Astrocyte (in vitro differentiated cells and primary cell): ENCODE measurements at places on chromosomes 3 and 15. TPM values are rescaled to one million over a fixed set of nuclear protein-coding genes. Genes with fewer than 3 reads are reported as not detected.

The PLOD2 gene
- total RNA-seq, result 117 and 151 TPM in 2 replicates

DNA sequence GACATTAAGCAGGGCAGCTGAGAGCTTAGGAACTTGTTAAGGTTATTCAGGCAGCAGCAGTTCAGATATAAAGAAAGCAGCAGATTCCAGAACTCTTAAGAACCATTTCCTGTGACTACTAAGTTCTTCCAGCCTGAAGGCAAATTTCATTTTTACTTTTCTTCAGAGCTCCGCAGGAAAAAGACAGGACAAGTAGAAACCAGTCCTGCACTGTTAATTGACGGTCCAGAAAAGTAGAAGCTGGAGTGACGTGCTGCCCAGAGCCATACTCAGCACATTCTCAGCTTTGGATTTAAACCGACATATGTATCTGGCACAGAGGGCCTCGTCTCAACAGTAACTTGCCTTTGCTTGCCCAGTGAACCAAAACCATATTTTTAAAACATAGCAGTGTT, 219.4 kb upstream of the STRIT1 start:
- no peak for DNase-seq

GRCh38 chr15:87609474-87609873, 647.1 kb downstream of the NTRK3 start:
- peak; percentile 97 for DNase-seq

DNA sequence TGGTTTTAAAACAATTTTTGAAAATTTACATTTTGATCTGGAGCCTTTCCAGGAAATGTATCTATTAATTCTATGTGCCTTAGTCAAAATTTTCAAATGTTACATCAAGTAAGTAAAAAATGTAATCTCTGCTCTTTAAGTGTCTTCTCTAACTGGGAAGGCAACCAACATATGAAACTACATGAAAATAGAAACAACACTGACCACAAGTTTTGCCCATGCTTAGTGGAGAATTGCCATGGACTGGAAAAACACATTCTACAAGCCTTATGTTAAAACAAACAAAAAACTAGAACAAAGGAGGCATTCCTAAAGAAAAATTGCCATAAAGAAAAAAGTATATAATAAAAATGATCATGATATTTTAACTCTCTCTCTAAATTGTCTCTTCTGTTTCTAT, 75.9 kb upstream of the SPRED1 start:
- DNase-seq, result no peak

The EOMES gene
- total RNA-seq, result not detected in 2 replicates

DNA sequence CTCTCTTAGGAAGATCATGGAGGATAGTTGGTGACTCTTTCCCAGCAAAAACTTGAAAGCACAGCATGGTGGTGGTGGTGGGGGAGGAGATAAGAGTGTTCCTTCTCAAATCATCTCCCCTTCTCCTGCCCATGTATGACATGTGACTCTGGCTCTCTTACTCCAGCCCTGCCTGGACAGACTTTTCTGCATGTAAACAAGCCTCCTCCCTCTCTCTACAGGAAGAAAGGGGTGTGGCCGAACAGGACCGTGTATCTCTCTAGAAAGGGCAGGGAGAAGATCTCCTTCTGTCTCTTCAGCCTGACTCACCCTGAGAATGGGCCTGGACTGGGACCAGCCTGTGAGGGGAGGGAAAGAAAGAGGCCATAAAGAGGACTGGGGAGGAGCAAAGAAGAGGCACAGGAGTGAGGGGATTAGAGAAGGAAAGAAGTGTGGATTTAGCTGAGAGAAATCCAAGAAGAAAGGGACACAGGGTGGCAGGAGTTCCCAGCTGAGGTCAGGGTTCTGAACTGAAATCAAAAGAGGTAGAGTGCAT, 1.5 kb downstream of the CELF6 start:
- no peak for DNase-seq

DNA sequence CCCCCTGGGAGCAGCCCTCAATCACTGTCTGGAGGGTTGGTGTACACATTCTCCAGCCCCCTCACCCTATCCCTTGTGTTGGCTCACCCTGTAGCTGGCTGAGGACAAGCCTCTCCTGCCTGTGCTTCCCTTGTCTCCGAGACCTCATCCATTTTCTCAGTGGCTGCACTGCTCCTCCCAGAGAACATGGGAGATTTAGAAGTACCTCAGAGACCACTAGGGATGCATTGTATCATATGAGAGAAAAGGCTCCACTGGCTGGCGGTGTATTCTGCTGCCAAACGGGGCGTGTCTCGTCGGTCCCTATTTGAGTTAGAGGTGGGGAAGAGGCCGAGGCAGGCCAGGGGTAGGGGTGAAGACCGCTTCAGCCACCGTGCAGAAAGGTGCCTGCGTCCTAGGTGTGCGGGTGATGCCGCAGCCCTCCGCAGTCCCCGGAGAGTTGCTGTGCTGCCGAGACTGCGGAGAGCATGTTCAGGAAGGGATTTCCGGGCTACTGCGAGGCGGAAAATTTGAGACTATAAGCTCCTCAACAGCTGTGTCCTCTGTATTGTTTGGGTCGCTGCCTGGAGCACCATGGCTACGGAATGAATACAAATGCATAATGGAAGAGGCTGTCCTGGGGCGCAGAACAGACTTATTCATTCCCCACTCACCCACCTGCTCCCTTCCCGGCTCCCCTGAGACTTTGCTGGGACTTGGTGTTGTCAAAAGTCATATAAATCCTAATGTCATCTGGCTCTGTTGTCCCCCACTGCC, 43.8 kb downstream of the SPSB4 start:
- peak; percentile 68 for DNase-seq

- no peak for DNase-seq
Observed at GRCh38 chr3:70006089-70006488, 6.6 kb downstream of the SAMMSON start.

- no peak for DNase-seq
Observed at GRCh38 chr15:59223736-59224135, 17.1 kb downstream of the LDHAL6B start.

- DNase-seq, result peak; percentile 23
Observed at GRCh38 chr15:79339588-79340314, 28.8 kb downstream of the TMED3 start.

- DNase-seq, result no peak
Observed at GRCh38 chr15:41560572-41560874, 1.5 kb downstream of the TYRO3 start.

The GOLGA8Q gene
- total RNA-seq, result 0.54 and 0.84 TPM in 2 replicates

The MINAR1 gene
- 1.7 TPM in 2 replicates for total RNA-seq

The ADAMTS17 gene
- 0.14 and 0.27 TPM in 2 replicates for total RNA-seq

DNA sequence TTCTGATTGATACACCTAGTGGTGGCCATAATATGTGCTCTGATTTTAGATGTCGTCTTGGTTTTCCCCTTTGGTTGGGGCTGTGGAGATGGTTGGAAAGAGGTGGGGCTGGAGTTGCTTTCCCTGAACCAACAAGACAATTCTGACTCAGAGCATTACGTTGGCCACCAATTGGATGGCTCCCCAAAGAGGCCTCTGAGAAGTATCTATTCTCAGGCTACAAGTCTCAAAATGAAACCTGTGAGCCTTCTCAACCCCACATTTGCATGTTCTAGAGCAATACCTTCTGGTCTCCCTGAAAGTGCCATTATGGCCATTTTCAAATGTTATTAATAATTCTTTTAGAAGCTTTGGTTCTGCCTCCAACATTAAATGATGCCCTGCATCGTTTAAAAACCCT, 188.4 kb upstream of the WNT5A start:
- no peak for DNase-seq

DNA sequence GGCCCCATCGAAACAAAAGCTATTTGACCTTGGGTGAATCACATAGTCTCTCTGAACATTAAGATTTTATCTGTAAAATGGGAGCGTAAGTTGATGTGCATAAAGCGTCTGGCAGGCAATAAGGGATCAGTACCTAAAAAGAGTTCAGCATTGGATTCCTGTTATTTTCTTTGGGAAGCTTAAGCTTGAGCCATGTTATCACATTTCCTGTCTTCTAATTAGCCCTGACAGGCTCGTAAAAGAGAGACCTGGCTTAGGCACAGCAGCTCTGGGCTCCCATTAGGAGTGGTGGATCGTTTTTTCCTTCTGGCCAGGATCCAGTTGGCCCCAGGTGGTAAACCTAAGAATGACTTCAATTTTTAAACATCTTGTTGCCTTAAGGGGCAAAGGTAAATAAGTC, 26.0 kb upstream of the CA12 start:
- DNase-seq, result no peak

DNA sequence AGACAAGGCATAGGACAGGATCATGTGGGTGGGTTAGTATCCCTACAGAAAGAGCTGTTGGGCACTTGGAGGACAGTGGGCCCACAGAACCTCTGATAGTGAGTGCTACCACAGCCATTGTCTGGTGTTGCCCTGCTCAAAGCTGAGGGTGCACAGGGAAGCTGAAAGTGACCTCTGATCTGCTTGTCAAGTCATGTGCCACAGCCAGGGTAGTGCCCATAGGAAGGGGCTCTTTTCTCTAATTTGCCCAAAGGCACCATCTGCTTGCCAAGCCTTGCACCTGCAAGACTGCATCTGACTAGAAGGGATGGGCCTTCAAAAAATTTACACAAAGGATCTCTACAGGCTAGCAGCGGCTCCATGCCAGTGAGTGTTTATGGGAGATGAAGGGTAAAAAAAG, 87.4 kb upstream of the GSK3B start:
- no peak for DNase-seq

DNA sequence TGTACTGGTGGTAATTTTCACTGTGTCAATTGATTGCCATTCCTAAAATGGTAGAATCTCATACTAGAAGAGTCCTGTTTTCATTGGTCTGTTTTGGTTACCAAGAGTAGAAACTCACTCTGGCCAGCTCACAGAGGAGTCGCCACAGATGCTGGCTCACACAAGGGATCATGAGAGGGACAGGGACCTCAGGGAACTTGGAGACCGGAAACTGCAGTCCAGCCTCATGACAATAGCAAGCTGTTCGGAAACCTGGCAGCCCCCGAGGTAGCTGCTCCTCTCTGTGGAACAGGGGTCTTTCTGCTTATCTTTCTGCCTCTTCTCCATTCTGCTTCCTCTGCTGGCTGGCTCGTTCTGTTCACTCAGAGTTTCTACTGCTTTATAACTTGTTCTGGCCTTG, 192.9 kb downstream of the PLCL2 start:
- DNase-seq, result no peak

The HRG gene
- total RNA-seq, result not detected in 2 replicates

DNA sequence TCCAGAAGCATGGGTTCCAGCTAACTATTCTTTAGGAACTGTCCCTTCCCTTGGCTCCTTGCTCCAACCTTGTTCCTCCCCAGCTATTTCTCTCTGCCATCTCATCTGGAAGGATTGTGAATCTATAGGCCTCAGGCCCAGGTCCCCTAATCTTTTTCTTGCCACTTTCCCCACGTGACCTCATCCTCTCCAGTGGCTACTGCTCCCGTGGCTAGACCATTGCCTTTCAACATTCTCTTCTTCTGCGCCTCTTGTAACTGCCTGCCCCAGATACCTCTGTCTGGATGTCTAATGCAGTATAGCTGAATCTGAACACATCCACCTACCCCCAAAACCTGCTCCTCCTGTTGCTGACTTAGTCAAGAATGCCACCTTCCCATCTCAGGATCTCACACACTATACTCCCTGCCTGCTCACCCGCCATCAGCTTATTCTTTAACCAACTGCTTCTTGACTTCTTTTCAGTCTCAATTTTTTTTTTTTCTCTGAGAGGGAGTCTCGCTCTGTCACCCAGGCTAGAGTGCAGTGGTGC, 5.2 kb downstream of the GPX1 start:
- no peak for DNase-seq

DNA sequence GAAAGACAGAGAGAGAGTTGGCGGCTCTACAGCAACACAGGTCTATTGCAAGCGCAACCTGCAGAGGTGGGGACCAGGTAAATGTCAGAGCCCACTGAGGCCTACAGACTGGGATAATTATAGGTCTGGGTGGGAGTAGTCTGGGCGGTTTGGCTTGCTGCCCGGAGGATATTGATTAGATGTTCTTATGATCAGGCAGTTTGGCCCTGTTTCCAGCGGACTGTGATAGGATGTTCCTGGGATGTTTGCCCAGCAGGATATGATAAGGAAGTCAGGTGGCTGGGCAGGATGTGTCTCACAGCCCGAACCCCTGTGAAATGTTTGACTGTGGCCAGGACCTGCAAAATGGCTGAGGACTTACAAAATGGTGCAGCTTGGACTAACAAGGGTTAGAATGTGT, 364.9 kb downstream of the NAALADL2 start:
- DNase-seq, result no peak

DNA sequence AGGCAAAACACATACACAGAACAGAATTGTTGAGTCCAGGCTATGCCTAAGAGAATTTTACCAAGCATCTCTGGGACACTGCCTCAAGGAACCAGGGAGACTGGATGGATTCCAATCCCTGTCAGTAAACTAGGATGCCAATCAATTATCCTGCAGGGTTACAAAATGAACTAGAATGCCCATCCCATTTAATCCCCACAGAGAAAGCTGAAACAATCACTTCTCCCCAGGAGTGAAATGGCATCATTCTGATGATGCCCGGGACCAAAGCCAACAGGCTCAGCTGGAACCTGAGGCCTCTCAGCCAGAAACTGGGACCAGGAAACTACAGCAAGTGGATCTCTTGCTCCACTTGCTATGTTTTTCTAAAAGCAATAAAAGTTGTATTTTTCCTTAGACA, 130.0 kb upstream of the TJP1 start:
- no peak for DNase-seq

DNA sequence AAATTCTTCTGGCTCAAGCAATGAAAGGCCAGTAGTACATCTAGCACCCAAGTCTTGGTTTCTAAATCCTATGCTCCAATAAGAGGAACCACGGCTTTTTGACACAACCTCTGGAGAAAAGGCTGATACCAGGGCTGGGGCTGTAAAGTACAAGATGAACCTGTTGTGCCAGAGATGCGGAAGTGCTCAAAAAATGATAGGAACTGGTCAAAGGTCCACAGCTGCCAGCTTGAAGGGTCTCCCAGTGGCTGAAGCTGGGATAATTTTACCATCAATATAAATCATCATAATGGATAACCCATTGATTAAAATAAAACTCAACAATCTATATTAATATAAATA, 558 bp upstream of the NCEH1 start:
- no peak for DNase-seq

The CACNA1D gene
- 0.41 and 0.55 TPM in 2 replicates for total RNA-seq

- no peak for DNase-seq
Observed at GRCh38 chr3:114502204-114502603, 208.4 kb downstream of the TIGIT start.

DNA sequence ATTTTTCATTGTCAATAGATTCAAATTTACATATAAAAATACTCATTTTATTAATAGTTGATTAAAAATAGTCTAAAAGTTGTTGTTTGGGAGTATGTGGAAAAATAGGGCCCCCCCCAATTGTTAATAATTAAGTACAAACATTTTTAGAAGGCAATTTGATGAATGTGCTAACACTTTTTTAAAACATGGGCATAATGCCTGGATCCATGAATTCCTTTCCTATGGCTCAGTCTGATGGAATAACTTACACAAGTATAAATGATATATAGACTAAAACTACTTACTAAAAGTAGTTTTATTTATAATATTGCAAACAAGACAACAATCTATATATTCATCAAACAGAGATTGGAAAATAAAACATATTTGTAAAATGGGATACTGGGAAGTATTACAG, 247.2 kb upstream of the LRRN1 start:
- peak; percentile 60 for DNase-seq
